ENCODE measurements at places on chromosomes 16 and 17.

DNA sequence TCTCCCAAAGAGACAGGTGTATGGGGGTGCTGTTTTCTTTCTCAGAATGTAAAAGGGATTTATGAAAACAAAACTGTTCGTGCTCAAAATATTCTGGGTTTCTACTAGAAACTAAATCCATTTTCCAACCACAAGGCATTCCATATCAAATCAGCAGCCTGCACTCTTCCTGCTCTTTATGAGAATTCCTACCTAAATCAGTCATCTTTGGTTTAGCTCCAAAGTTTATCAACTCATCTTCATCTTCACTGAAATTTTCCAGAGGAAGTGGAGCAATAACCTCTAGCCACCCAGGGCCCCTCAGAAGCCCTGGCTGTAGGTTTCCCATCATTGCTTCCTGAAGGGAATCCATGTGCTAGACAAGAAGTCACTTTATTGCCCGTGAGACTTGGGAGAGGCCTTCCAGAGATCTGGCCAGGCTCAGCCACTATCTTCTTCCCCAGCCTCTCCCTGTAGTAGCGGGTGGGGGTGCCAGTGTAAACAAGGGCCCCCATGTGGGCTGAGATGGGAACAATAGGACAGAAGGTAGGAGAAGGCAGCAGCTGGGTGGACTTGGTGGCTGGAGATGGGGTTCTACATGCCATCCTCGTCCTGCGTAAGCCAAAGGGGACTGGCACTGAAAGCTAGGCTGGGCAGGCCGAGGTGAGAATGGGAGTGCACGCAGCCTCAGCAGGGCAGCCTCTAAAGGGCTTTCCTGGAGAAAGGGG lies 22.0 kb upstream of the ALDH3A1 start:
- DNase-seq = no peak

GRCh38 chr17:58047376-58048150 lies 35.7 kb upstream of the DYNLL2 start:
- no peak for DNase-seq

DNA sequence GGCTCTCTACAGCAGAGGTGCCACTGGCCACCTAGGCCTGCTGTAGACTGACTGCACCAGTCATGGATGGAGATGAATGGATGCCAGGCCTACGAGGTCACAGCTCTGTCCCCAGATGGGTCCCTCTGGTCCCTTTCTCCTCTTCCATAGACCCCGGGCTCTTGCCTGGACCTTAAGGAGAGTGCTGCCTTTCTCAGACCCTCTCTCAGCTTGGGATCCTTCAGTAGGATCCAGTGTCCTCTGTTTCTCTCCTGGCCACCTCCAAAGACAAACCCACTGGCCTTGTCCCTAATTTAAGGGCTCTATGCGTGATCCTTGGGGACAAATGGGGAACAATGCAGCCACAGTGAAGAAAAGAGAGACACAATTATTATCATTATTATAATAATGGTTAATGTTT lies 189.3 kb upstream of the C16orf82 start:
- no peak for DNase-seq

- DNase-seq = no peak
Observed at GRCh38 chr16:77414752-77415231, 20.0 kb downstream of the ADAMTS18 start.

- peak; percentile 65 for DNase-seq
Observed at GRCh38 chr17:17613708-17614114, 22.2 kb upstream of the PEMT start.

- DNase-seq = no peak
Observed at GRCh38 chr17:79590523-79590860, 20.4 kb downstream of the RBFOX3 start.

GRCh38 chr17:35588196-35588920 lies 1.2 kb downstream of the AP2B1 start:
- DNase-seq = no peak

DNA sequence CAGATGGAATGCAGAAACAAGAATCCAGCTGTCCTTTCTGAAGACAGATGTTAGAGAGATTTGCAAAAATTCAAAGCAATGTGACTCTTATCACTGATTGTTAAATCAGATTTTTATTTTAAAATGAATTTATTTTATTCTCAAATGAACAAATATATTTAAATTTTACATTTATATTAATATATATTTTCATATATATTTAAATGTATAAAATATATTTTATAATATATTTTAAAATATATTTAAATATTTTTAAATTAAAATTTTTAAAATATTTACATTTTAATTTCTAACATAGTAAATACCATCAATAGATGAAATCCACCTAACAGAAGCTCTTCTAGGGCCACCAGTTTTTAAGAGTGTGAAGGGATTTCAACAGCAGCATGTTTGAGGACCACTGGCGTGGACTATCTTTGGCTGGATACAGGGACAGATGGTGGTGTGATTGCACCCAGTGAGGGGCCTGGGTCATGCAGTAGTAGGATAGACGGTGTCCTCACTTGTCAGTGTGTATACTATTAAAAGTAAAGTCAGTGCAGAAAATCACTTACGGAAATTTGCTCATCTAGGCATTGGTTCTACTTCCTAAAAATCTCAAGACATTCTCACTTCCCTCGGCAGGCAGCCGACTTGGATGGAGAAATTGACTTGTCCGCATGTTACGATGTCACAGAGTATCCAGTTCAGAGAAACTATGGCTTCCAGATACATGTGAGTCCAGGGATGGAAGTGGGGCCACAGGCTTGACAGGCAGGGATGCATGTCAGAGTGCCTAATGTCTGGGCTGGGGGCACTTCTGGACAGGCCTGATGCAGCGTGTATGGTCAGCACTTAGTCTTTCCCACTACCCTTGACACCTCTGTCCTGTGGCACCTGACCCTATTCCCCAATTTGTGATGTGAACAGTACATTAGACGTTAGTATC lies 56.3 kb downstream of the PLD6 start:
- DNase-seq = no peak

GRCh38 chr17:77474292-77474988 lies 333.7 kb downstream of the SEC14L1 start:
- no peak for DNase-seq

DNA sequence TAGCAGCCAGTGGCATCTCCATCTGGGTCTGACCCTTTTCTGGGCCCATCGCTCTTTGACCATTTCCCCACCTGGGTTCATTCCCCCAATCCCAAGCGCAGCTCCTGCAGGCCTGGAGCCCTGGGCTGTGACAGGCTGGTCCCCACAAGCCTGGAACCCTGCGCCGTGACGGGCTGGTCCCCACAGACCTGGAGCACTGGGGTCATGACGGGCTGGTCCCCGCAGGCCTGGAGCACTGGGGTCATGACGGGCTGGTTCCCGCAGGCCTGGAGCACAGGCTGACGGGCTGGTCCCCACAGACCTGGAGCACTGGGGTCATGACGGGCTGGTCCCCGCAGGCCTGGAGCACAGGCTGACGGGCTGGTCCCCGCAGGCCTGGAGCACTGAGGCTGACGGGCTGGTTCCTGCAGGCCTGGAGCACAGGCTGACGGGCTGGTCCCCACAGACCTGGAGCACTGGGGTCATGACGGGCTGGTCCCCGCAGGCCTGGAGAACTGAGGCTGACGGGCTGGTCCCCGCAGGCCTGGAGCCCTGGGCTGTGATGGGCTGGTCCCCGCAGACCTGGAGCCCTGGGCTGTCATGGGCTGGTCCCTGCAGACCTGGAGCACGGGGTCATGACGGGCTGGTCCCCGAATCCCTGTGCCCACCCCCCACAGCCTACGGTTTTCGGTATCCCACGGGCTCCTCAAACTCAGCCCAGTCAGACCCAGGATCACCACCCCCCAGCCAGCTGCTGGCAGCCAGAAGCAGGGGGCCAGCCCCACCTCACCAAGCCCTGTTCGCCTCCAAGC lies 16.6 kb downstream of the TMC6 start:
- no peak for DNase-seq

DNA sequence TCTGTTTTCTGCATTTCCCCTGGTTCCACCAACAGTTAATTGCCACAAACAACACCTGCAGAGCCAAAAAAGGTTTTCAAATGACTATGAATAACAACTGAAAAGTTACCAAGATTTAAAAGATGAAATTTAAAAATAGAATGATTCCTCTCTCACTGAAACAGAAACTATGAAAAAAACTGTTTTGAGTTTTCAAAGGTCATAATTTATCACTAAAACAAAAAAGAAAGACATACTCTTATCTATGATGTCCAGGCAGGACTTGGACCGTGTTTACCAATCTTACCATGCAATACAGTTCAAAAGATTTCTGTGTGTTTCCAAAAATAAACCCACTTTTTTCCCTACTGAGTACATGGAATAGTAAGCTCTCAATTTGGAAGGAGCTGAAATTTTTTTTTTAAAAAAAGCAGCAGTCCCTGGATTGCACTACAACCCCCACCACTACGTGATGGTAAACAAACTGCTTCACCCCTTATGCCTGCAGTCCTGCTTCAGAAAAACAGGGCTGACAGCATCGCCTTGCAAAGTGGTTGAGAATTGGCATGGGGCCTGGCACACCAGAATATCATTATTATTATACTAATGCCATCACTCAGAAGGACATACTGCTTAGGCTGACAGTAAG lies 8.5 kb downstream of the TXNDC11 start:
- no peak for DNase-seq

- DNase-seq = no peak
Observed at GRCh38 chr17:76996741-76997694, 128.8 kb downstream of the MGAT5B start.

DNA sequence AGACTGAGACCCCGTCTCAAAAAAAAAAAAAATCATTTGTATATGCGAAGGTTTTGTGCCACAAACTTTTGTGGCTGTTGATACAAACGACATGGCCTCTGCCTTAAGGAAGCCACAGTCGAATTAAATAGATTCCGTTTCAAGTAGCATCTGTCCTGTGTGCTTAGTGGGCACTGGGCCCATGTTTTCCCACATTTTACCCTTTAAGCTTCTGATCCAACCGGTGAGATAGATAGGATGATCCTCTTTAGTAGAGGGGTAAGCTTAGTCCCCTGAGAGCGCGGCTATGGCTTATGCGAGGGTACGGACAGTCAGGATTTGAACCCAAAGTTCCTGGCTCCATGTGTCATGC lies 776 bp upstream of the TMEM219 start:
- DNase-seq = no peak

- no peak for DNase-seq
Observed at GRCh38 chr17:64599187-64599676, 62.9 kb downstream of the SMURF2 start.

DNA sequence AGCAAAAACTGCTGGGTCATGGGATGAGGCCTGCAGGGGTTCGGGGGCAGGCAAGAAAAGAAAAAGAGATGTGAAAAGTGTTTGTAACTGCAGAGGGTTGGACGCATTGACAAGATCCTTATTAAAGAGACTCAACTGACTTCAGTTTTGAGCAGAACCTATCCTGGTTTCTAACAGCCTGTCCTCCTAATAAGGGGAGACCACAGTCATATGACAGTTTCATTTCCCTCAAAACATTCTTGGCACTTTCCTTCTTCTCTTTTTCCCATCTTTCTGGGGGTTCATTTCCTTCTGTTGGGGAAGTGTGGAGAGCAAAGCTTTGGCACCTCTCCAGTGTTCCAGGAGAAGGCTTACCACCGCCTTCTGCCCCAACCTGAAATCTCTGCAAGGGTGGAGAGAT lies 118.5 kb downstream of the MAF start:
- no peak for DNase-seq

- DNase-seq = peak; percentile 82
Observed at GRCh38 chr16:30377812-30378235, 3.2 kb downstream of the MYL11 start.

DNA sequence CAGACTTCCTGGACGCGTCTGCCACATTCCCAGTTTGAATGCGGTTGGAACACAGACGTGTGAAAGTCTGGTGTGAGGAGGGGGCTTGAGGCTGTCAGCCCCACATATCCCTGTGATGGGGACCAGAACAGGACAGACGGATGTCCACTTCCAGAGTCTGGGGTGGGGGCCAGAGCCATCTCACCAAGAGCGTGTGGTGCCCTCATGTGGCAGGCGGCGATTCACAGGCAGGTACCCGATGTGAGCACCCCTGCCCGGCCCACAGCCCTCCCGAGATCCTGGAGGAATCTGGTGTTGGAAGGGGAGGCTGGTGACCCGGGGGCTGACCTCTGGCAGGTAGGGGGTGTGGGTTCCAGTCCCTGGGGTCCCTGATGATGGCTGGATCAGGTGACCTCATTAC lies 51.5 kb downstream of the ENGASE start:
- no peak for DNase-seq

- no peak for DNase-seq
Observed at GRCh38 chr17:65856865-65857264, 295.4 kb upstream of the AXIN2 start.

DNA sequence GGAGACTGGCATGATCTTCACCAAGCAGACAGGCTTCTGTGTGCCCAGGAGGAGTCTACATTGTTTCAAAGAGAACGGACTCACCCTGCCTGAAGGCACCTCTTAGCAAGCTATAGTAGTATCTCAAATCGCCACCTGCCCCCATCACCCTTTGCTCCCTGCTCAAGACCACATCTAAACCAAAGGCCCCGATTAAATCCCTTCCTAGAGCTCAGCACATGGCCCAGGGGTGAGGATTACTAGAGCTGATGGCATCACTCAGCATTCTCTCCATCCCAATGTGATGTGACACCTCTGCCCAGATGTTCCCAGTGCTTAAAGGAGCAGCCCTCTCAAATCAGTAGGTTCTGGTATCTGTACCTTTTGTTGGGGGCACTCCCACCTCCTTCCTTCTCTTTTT lies 8.0 kb upstream of the CDC42EP4 start:
- DNase-seq = no peak

- DNase-seq = no peak
Observed at GRCh38 chr17:38710985-38711384, 5.9 kb downstream of the MLLT6 start.

DNA sequence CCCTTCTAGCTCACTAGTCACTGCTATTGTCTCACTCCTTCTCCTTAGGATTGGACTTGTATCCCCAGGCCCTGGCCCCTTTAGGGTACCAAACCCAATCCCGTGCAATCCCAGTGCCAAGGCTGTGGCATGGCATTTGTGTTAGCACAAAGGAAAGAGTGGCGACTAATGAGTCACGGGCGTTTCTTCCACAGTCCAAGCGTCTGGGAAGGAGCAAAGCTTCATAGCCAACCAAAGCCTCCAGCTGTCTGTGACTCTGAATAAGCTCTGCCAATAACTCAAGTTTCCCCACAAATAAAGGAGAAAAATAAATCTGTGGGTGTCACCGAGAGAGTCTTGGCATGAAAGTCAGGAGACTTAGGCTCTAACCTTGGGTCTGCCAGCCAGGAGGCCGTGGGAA lies 54.6 kb upstream of the COX10 start:
- DNase-seq = no peak

GRCh38 chr16:628321-629061 lies 2.3 kb upstream of the WFIKKN1 start:
- no peak for DNase-seq

- DNase-seq = no peak
Observed at GRCh38 chr17:80847496-80848230, 144.0 kb upstream of the CHMP6 start.

DNA sequence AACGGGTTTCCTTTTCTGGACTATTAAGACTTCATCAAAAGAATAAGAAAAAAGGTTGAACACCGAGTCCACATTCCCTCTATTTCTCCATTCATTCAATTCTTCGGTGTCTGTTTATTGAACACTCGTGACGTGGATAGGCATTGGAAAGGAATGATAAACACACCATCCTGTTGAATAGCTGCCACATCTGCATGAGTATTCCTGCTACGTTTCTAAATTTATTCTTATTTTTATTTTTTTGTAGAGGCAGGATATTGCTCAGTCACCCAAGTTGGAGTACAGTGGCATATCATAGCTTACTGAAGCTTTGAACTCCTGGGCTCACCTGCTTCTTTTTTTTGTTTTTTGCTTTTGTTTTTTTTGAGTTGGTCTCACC lies 80.8 kb upstream of the CIBAR2 start:
- DNase-seq = no peak
